ENCODE measurements at places on chromosomes 13 and 19.

GRCh38 chr13:49694446-49694845 is 3.2 kb upstream of the EBPL start:
- no peak for DNase-seq

GRCh38 chr19:17703824-17704463 is 15.3 kb upstream of the MAP1S start:
- peak; percentile 20 for DNase-seq

DNA sequence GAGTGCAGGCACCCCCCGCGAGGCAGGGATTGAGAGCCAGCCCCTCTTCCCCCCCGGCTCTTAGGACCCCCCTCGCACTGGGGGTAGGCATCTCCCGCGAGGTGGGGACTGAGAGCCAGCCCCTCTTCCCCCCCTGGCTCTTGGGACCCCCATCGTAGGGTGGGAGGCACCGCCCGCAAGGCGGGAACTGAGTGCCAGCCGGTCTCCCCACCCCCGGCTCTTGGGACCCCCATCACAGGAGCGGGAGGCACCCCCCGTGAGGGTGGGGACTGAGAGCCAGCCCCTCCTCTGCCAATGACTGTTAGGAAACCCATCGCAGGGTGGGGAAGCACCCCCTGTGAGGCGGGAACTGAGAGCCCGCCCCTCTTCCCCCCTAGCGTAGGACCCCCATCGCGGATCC is 363.4 kb upstream of the SPRY2 start:
- DNase-seq: no peak

- DNase-seq: no peak
Observed at GRCh38 chr19:5103812-5104410, 135.0 kb downstream of the KDM4B start.

DNA sequence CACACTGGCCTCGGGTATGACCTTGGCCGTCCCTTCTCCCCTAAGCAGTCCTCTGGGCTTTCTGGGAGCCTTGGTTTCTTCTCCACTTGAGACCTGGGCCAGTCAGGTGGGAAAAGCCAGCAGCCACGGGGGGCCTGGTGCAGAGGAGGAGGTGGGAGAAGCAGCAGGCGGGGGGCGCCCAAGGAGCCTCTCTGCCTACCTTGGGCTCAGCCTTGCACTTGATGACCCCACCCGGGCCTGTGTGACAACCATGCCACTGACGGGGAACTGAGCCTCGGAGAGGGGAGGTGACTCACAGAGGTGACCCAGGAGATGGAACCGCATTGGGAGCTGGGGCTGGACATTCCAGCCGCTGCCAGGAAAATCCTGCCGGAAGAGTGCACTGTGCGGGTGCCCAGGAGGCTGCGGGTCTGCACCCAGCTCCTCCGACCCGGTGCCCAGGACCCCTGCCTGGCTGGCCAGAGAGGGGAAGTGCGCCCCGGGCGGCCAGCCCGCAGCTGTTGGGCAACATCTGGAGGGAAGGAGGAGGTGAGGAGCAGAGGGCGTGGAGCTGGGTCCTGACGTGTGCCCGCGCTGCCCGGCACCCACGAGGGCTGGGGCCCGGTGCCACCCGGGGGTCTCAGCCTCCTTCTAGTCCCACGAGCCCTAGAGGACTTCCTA is 23.4 kb upstream of the SLC7A10 start:
- no peak for DNase-seq

DNA sequence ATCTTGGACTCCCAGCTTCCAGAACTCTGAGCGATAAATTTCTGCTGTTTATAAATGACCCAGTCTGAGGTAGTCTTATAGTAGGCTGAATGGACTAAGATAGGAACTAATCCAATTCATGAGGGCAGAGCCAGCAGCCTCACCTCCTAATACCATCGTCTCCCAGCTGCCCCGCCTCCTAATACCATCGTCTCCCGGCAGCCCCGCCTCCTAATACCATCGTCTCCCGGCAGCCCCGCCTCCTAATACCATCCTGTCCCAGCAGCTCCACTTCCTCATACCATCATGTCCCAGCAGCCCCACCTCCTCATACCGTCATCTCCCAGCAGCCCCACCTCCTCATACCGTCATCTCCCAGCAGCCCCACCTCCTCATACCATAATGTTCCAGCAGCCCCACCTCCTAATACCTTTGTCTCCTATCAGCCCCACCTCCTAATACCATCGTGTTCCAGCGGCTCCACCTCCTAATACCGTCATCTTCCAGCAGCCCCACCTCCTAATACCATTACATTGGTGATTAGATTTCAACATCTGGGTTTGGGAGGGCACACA is 2.4 kb upstream of the ARGLU1 start:
- DNase-seq: no peak
